ENCODE measurements at places on chromosomes 4 and X.

DNA sequence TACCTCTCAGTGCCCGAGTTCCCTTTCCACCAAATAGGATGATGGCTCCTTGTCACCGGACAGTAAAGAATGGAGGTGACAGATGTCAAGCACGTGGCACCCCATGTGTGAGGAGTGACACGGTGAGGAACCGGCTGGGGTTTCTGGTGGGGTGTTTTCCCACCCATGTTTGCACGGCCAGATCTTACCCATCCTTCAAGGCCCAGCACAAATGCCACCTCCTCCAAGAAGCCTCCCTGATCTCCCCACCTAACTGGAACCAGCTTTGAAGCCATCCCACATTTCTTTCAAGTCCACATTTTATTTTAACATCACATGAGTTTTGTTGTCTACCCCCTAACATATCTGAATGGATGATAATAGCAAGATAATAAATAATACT, 63.0 kb downstream of the WFS1 start:
- DNase-seq = no peak

DNA sequence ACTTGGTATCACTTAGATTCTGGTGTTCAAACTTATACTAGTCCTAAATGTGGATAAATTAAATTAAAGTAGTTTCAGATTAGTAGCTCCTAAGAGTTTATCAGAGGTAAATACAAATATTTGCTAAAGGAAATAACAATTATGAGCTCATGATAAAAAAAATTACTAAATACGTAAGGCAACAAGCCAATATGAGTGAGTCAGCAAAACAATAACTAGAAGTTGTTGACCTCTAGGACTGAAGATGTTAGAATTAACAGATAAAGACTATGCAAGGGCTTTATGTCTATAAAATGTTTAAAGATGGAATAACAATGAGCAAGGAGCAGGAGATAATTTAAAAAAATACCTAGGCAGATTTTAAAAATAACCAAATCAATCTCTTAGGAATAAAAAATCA, 195.8 kb downstream of the CLCN4 start:
- no peak for DNase-seq

GRCh38 chr4:24137671-24138601, 248.1 kb upstream of the PPARGC1A start:
- no peak for DNase-seq

DNA sequence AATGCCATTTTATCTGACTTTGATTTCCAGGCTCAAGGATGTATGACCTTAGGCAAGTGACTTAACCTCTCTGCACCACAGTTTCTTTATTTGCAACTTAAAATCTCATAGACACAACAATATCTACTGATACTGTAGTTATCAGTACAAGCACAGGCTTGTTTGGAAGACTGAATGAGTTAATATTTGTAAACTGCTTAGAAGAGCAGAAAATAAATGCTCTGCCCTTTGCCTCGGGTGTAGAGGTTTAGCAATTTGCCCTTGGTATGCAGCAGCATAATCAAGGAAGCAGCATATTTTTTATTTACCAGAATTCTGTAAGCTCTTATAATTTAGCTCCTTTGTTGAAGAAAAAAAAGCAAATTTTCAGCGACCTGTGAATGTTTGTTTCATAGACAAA, 2.9 kb upstream of the CXCL1 start:
- no peak for DNase-seq

DNA sequence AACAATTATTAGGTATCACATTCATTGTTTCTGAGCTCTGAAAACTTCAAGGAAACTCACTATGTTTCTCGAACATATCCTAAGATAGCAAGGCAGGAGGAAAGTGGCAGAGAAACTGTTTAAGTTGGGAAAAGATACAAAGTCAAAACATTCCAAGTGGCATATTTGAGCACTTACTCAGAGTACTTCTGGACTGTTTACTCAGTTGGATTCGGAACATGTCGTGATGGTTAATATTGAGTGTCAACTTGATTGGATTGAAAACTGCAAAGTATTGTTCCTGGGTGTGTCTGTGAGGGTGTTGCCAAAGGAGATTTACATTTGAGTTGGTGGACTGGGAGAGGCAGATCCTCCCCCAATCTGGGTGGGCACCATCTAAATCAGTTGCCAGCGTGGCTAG, 298.3 kb downstream of the IL1RAPL2 start:
- no peak for DNase-seq

GRCh38 chr4:38067499-38067898, 107.3 kb downstream of the PTTG2 start:
- no peak for DNase-seq

GRCh38 chrX:135697601-135698000, 15.8 kb upstream of the CT45A1 start:
- DNase-seq = no peak

Data from psoas muscle (tissue), 8 donors.